Muscle of leg (tissue), 16 donors: ENCODE measurements at places on chromosomes 16 and 17. TPM values are rescaled to one million over a fixed set of nuclear protein-coding genes. Genes with fewer than 3 reads are reported as not detected.

DNA sequence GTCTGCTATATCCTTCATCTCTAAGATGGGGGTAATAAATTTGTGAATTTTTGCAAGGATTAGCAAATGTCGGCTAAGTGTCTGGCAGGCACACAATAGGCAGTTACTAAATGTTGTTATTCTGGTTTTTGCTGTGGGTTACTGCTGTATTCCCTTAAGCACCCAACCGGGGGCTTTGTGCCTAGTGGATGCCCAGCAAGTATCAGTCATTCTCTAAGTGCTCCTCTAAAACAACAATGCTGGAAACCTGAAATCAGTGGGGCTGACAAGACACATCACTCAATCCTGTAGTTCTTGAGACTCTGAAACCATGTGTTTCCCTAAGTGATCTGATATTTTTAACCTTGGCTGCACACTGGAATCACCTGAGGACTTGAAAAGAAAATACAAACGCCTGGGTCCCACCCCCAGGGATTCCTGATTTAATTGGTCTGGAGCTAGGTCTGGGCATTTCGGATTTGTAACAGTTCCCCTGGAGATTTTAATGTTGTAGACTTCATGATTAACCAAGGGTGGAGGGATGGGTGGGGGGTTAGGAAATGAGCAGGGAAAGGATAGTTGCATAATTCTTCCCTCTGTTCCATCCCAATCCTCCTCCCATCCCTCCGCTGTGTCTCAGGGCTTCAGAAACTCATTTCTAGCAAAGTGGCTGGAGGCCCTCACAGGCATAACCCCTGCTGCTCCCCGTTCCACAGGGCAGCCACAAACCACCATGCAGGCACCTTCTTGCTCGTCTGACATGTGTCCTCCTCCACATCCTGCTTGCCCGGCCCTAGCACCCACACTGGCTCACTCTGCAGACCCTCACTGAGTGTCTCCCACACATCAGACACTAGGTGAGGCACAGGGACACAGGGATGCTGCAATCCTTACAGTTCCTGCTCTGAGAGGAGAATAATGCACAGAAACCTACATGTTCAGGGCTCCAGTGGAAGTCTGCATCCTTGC, 61.7 kb upstream of the LYRM9 start:
- DNase-seq, result no peak

C16orf54 gene
- 0.18 TPM for total RNA-seq

FOXN1 gene
- not detected for total RNA-seq

DNA sequence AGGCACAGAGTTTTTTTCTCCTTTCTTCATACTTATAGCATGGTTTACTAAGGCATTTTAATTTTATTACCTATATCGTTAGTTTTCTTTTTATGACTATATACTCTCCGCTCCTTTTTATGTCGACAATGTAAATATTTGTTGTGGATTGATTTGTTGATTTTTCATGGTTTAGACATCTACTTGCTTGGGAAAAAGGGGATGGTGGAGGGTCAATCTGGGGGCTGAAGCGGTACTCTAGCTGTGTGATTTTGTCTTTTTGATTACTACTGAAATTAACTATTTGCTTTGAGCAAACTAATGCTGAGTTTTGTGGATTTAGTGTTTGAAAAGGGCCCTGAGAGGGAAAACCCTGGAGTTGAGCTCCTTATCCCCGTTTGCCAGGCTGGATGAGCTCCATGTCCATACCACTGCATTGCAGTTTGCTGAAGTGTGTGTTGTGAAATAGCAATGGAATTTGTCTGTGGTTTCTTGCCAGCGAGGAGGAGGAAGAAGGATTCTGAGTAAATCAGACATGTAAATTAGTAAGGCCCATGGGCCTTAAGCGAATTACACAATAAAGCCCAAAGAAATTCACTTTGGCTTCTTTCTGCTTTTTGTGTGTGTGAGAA, 72.0 kb downstream of the FTO start:
- DNase-seq, result peak; percentile 69

- DNase-seq, result no peak
These were observed 17.8 kb upstream of the ADGRG1 start for GRCh38 chr16:57610611-57611010.

- DNase-seq, result no peak
These were observed 38.9 kb upstream of the PLCG2 start for GRCh38 chr16:81740169-81740568.

NAGS gene
- 0.58 TPM for total RNA-seq

RTN4RL1 gene
- 1.8 TPM for total RNA-seq

DNA sequence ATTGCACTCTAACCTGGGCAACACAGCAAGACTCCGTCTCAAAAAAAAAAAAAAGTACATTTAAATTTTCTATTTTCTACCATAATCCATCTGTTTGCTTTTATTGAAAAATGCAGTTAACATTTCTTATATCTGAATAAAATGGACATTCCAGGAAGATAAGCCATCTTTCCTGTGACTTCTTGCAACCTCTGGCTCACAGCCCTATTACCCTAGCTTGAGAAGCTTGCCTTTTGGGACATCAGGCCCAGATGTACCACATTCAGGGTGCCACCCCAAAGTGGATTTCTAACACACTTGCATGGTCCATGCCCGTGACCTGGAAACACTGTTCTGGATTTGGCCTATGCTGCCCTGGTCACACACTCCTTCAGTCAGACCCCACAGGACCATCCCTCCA, 30.1 kb upstream of the DDX52 start:
- DNase-seq, result no peak

DNA sequence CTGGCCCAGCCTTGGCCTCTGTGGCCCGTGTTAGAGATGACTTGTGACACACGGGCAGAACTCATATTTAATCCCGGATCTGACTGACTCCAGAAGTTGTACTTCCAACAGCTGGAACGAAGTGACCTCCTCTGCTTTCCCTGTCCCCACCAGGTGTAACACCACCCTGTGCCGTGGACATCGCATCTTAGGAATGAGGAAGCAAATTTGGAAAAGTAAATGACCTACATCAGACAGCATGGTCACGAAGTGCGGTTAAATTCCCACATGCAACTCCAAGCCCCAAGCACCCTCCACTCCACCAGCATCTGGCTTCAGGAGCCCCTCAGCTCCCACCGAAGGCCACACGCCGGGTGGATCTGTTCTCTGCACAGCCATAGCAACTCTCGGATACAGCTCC, 2.9 kb downstream of the TK1 start:
- no peak for DNase-seq

- DNase-seq, result peak; percentile 88
These were observed 13.1 kb downstream of the LYRM9 start for GRCh38 chr17:27879987-27880608.

DNA sequence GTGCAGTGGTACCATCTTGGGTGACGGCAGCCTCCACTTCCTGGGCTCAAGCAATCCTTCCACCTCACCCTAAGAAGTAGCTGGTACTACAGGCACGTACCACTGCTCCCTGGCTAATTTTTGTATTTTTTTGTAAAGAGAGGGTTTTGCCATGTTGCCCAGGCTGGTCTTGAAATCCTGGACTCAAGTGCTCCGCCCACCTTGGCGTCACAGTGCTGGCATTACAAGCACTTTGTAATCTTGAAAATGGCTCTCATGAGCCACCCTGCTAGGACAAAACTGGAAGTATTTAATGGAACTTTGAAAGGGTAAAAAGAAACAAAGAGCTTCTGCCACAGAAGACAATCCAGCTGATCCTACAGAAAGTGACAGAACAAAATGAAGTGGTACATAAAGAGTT, 9.2 kb downstream of the SUMO2 start:
- DNase-seq, result no peak

- DNase-seq, result no peak
These were observed 121.8 kb downstream of the IRX3 start for GRCh38 chr16:54164789-54165173.

DNA sequence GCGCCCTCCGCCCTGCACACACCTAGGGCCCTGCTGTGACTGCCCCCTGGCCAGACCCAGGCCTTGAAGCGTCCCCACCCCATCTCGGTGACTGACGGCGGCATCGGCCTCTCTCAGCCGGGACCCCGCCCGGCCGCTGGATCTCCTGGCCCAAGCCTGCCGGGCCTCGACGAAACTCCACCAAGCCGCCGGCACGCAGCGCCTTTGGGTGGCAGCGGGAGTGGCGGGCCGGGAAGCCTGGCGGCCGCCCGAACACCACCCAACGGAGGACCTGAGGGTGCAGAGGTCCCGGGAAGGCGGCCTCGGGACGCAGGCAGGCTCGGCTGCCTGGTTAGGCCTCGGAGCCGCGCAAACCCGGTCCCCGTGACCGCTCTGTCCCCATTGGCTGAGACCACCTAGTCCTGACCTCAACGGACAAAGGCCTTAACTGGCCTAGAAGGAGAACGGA, 12.0 kb upstream of the TMEM97 start:
- no peak for DNase-seq

- no peak for DNase-seq
These were observed 1735.3 kb downstream of the TP53TG3F start for GRCh38 chr16:35194681-35195080.

- no peak for DNase-seq
These were observed 254.8 kb downstream of the FOXL1 start for GRCh38 chr16:86833136-86833535.

- DNase-seq, result peak; percentile 98
These were observed at the start of gene PFN1 for GRCh38 chr17:4948166-4948930. Gene PFN1 (minus strand): TSS chr17:4948530. CDS start chr17:4948394, 136 bp downstream.

- DNase-seq, result peak; percentile 75
These were observed 18.5 kb upstream of the ALDH3A1 start for GRCh38 chr17:19766421-19767270.

DNA sequence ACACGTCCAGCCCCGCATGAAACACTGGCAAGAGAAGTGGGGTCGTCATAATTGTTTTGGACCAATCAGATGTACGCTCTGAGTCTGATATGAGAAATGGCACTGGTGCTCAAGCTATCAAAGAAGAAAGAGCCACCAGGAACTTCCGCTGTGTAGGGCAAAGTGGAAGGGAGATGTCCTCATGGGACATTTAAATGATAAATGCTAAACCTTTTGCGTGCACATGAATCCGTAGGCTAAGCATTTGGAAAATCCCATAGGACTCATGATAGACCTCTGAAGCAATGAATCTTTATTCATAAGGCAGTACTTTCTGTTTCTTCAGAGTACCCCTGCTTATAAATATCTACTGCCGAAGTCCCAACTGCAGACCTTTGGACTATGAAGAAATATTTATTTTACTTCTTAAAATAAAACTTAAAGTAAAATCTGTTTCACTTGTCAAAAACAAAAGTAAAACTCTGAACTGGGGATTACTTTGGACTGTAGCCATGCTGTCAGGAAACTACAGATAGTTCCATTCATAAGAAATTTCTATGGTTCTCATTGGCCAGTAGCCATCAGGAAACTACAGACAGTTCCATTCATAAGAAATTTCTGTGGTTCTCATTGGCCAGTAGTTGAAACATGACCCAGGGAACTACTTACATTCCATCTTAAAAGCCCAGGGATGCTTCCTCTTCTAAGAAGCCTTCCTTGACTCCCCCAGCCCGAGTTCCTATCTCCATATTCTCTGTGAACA, 335.1 kb downstream of the HS3ST4 start:
- peak; percentile 72 for DNase-seq

DNA sequence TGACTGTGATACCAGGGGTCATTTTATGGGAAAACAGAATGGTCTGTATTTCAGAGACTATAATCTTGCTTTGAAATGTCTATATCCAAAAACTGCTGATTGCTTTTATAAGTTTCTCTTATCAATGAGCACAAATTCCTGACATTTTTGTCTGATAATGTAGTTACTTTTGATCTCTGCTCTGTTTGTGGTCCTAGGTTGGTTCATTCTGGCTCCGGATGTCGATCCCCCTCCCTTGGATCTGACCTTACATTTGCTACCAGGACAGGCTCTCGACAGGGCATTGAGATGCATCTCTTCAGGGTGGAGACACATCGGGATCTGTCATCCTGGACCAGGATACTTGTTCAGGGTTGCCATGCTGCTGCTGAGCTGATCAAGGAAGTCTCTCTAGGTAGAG, 27.3 kb upstream of the VPS4A start:
- DNase-seq, result no peak

WFDC1 gene
- 2.6 TPM for total RNA-seq

COL1A1 gene
- total RNA-seq, result 4,027 TPM

DNA sequence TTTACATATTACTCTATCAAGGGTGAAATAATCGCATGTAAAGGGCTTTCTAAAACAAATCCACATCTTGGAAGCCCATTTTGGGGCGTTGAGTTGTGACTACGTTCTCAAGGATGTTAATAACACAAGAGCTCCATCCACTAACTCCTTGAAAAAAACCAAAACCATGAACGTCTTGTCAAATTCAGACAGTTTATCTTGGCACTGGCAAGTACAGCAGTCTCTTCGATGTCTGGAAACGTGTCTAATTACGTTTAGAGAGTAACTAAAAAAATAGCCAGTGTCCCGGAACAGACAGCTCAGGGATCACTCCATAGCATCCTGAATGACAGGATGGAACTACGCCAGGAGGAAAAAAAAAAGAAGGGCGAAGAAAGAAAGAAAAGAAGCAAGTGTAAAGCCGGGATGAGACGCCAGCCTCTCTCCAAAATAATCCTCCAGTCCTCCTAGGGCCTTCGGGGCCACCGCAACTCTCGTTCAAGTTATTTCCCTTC, 954 bp downstream of the MYO1D start:
- peak; percentile 54 for DNase-seq

LGALS9B gene
- not detected for total RNA-seq

GRCh38 chr17:39399791-39400190, 1.6 kb downstream of the FBXL20 start:
- no peak for DNase-seq

IST1 gene
- total RNA-seq, result 137 TPM

DNA sequence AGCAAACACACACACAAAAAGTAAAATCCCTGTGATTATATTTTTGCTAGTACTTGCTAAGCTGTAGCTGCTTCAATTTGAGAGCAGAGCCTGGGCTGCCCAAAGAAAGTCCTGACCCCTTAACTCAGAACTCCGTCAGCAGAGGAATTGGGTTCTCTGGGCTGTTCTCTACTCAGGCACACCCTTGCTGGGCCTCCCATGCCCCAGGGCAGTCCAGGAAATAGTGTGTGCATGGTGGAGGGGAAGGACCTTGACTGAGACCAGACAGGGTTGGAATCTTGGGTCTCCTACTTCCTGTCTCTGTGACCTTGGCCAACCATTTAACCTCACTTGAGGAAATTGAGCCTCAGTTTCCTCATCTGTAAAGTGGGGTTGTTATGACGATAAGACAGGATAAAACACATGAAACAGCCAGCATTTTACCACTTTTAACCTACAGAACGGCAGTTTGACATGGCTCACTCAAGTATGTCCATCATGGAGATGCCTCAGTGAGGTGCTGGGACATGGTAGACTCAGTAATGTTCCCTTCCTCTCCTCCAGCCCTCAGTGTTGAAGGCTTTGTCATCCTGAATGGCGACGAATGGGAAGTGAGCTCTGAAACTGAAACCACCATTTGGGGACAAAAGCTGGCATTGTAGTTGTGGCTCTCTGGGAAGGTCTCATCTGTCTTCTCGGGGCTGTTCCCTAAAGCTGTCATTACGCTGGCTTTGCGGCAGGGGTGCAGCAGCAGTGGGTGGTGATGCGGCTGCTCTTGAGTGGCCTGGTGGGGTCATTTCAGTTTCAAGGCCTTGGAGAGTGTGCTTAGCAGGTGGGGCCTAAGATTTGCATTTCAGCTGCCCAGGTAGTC, 74.9 kb downstream of the CMIP start:
- no peak for DNase-seq

- DNase-seq, result no peak
These were observed 11.2 kb upstream of the DNAH17 start for GRCh38 chr17:78588258-78589030.

- peak; percentile 99 for DNase-seq
These were observed 25.7 kb downstream of the CHD9 start for GRCh38 chr16:53080345-53081031.

GRCh38 chr16:63283721-63284120, 1247.5 kb upstream of the CDH8 start:
- DNase-seq, result no peak

GRCh38 chr17:50134206-50135110, 4.5 kb upstream of the SAMD14 start:
- no peak for DNase-seq

- no peak for DNase-seq
These were observed 123.6 kb downstream of the CDYL2 start for GRCh38 chr16:80680839-80681238.
